ENCODE measurements at places on chromosomes 5 and 9.
A peak's percentile ranks its signal among the peaks of the same experiment; 100 is the strongest.

GRCh38 chr9:89023740-89024139 is 32.5 kb downstream of the S1PR3 start:
- DNase-seq, result no peak

DNA sequence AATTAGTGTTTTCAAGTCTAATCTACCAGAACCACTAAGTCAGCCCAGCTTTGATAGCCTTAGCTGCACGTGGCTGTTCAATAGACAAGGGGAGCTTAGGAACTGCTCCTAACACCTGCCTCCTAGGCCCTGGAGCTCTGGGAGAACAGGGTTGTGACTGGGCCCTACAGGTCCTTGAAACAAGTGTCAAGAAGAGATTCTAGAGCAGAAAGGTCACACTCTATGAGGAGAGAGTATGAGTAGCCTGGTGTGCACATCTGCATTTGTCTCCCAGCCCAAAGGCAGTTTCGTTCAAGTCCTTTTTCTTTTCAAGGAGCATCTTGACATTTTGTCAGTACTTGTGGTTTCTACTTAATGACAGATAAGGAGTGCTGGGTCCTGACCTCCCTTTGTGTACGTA is 206.1 kb downstream of the PRELID2 start:
- no peak for DNase-seq

GRCh38 chr9:108755979-108756378 is 99.8 kb downstream of the ACTL7B start:
- no peak for DNase-seq

DNA sequence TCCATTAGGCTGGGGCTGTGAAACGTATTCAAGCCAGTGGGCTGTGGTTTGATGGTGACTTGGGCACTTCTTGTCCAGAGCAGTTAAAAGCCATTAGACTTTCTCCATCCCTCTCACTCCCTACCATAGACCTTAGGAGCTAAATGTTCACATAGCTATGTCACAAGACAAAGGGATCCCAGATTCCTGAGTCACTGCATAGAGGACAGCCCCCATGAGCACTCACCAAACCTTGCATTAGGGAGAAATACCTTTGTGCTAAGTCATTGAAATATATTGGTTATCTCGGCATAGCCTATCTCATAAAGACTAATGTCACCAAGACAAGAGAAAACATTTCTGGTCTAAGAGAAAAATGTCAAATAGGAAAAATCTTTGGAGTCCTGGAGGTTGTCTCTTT is 104.3 kb downstream of the TRPM6 start:
- no peak for DNase-seq

GRCh38 chr9:14846871-14847311 is 63.3 kb downstream of the FREM1 start:
- peak; percentile 39 for DNase-seq

DNA sequence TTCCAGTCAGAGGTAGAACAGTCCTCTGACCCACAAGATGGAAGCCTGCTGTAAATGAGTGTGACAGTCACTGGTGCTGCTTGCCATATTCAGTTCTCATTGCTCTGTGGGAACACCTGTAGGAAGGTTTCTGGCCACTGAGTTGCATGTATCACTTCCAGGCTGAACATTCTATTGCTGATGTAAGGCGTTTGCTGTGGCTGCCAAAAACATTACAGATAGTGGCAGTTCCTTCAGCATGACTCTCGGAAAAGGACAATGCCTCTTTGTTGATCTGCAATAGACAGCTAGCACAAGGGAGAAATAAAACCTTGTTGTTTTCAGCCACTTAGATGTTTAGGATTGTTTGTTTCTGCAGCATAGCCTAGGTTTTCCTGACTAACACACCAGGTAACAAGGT is 217.2 kb downstream of the AGTPBP1 start:
- no peak for DNase-seq

DNA sequence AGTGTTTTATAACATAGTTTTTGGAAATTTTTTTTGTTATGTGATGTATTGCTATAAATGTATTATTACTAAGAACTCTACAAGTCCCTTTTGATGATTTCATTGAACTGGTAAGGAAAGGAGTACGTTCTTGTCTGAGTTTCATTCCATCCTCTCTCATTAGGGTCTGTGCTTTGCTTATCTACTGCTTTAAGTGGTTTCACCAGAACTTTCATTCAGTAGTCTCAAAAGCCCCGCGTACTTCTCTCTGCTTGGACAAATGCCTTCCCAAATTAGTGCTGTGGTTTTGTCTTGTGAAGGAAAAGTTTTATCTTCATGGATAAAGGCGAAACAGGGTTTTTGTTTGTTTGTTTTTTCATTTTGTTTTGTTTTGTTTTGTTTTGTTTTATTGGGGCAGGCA is 469.8 kb upstream of the WWC1 start:
- no peak for DNase-seq

DNA sequence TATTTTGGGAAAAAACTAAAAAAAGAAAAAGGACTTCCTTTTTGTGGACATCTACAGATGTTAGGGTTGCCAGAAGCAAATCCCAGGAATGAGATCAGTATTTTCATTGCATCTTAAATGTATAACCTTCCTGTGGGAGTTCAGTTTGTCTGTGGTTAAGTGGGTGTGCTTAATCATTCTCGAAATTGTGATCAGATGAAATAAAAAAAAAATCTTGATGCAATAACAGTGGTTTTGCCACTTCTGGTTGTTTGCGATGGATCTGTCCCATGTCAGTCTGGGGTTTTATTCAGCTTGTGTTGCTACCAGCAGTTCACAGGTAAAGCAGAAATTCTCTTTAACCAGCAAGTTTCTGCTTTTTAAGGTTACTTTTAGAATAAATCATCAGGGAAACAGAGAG is 179.0 kb downstream of the MAN2A1 start:
- no peak for DNase-seq

DNA sequence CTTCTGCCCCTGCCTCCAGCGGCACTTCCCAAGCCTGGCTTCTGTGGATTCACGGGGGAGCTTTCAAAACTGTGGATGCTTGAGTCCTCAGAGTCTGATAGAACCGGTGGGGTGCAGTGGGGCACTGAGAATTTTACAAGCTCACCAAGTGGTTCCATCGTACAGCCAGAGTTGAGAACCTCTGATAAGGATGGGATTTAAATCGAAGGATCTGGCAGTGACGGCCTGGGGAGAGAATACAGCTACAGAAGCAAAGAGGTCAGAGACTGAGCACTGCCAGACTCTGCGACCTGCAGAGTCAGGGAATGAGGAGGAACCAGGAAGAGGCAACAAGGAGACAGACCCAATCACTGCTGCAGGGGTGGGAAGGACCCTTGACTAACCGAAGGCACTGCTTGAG is 124.6 kb upstream of the BOD1 start:
- no peak for DNase-seq

GRCh38 chr9:36392489-36392888 is 7.6 kb downstream of the RNF38 start:
- no peak for DNase-seq

GRCh38 chr9:81861644-81862043 is 66.6 kb upstream of the SPATA31D4 start:
- no peak for DNase-seq

GRCh38 chr5:37871023-37871815 is 31.4 kb upstream of the GDNF start:
- DNase-seq, result no peak

GRCh38 chr5:142779163-142779840 is 9.1 kb downstream of the ARHGAP26 start:
- DNase-seq, result no peak

GRCh38 chr9:33230756-33231622 is 9.0 kb upstream of the SPINK4 start:
- no peak for DNase-seq

DNA sequence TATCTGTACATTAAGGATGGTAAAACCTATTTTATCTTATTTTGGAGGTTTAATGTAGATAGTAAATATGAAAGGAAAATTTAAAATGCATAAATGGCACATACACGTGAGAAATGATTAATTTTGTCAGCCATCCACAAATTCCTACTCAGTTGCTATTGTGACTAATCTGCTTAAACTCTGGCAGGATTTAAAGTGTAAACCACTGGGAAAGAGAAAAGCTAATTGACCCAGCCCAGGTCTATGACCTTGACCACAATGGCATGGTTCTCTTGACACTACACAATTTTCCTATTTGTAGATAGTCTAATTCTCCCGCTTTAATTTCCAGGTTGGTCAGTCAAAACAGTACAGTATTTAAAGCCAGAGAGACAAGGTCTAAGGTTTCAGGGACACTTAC is 459.0 kb upstream of the KLF4 start:
- no peak for DNase-seq

- DNase-seq, result no peak
These were observed 151.0 kb upstream of the PAPPA start for GRCh38 chr9:116002624-116003023.

GRCh38 chr5:107704681-107705401 is 34.1 kb upstream of the EFNA5 start:
- no peak for DNase-seq

- no peak for DNase-seq
These were observed 121.1 kb upstream of the GNA14 start for GRCh38 chr9:77769246-77769645.

DNA sequence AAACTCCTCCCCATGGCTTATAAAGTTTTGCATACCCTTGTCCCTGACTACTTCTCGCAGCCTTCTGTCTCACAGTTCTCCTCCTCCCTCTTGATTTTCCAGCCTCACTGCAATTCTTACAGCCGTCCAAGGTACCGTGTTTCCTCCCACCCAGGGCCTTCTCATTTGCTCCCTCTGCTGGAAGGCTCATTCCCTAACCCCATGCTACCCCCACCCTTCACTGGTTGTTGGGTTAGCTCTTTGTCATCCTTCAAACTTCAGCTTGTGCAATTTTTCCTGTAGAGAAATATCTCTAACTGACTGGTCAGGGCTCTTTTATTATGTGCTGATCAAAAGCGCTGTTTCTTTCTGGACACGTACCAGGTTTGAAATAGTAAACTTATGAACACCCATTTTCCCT is 329.2 kb downstream of the EBF1 start:
- DNase-seq, result no peak

DNA sequence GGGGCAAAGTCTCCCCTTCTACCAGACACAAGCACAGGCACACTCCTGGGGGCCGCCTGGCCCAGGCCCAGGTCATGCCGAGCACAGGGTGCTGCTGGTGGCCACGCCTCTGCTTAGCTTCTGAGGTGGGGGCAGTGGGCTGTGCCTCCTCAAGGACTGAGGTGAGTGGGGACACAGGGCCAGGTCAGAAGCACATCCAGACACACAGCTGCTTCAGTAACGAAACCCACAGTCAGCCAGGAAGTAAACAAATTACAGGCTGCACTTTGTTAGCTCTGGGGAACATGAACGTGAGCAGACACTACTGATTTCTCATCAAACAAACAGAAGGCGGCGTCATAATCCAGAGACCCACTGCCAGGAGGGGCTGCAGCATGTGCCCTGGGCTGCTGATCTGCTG is 192.4 kb downstream of the HSPA4 start:
- no peak for DNase-seq

- DNase-seq, result no peak
These were observed 536.6 kb downstream of the PDE4D start for GRCh38 chr5:59356813-59357380.

- no peak for DNase-seq
These were observed 137.1 kb downstream of the SUSD1 start for GRCh38 chr9:112038017-112038408.

GRCh38 chr5:176535101-176535663 is 2.0 kb downstream of the RNF44 start:
- DNase-seq, result no peak

GRCh38 chr5:172302047-172302710 is 18.6 kb upstream of the UBTD2 start:
- DNase-seq, result no peak

DNA sequence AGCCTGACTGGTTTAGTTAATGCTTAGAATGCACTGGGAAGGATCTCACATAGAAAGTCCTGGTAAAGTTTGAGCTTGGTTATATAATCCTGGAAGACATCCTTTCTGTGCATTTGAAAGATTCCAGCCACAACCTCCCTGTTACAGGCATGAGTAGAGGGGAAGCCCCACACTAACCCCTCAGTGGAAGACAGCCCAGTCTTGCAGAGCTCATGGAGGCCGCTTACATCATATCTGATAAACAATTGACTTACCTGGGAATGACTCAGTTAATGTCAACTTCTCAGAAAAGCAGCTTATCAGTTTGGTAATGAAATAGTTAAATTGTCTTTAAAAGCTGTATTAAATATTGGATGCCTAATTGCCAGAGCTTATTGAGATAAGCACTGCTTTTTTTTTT is 28.1 kb upstream of the PDE8B start:
- no peak for DNase-seq

DNA sequence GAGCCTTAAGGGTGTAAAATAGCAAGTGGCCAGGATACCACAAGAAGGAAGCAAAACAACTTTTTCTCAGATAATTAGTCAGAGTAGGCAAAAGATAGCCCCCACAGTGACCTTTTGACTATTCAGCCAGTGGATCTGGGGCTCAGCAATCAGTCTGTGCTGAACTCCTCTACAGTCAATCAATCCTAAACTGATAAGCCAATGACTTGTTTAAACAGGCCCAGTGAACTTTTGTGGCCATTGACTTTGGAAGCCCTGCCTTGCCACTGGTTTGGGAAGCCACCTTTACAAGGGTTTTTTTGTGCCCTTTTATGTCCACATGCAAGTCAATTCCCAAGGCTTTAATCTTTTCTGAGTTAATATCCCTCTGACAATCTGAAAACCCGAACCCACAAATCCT is 1565.0 kb upstream of the WWC1 start:
- DNase-seq, result no peak

DNA sequence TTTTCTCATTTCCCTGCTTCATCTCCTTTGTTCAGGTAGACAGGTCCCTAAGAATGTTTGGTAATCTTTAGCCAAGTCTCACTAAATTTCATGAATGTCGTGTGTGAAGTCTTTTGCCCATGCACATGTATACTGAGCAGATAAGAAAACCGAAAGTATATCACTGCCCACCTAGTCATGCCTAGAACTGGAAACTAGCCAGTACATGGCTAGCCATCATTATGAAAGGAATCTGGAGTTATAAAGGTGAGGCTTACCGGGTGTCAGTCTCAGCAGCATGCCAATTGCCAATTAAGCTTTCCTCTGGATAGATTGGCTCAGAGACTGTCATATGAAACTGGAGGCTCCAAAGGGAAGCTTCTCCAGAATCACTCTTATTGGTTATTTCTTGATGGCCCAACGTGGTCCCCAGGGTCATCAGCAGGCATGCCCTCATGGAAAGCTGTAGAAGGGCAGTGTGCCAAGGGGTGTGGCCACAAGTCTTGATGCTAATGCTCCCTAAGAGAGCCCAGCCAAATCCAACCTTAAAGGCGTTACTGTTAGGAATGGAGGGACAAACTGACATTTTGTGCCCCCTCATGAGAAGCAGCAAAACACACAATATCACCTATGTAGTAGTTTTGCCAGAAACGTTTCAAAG is 307.3 kb upstream of the PIK3R1 start:
- DNase-seq, result no peak

DNA sequence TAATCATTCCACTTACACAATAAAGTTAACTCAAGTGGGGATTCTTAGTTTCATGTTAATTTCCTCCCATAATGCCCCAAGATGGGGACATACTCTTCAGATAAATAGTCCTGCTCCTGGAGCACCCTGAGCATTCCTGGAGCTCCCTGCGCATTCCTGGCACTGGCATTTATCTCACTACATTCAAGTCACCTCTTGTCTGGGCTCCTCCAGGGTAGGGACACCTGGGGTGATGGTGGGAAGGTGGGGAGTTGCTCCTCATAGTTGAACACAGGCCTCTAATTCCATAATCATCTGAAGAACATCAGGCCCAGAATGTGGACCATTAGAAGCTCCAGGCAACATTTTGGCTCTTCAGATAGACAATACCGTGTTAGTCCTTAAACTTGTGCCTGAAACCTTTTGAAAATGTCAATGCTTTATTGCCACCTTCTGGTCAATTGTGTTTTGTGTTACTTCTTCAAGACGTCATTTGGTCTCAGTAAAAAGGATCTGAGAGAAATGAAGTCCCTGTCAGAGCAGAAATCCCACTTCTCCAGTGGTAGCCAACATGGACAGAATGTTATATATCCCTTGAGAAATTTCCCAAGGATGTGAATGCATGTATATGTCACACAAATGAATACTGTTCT is 14.2 kb upstream of the AGGF1 start:
- DNase-seq, result no peak
